ENCODE measurements at places on chromosomes 3 and 15.

DNA sequence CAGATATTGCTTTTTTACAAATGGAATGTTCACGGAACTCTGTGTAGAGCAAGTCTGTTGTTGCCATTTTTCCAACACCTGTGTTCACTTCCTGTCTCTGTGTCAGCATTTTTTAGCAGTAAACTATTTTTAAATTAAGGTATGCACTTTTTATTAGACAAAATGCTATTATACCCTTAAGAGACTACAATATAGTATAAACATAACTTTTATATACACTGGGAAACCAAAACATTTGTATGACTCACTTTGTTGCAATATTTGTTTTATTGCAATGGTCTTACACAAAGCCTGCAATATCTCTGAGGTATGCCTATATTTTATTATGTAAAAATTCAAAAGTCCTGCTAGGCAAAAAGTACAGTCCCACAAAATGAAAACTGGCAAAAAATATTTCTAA, 39.8 kb upstream of the FGF7 start:
- no peak for DNase-seq

GRCh38 chr3:100042166-100042981, 71.9 kb downstream of the FILIP1L start:
- DNase-seq, result no peak

DNA sequence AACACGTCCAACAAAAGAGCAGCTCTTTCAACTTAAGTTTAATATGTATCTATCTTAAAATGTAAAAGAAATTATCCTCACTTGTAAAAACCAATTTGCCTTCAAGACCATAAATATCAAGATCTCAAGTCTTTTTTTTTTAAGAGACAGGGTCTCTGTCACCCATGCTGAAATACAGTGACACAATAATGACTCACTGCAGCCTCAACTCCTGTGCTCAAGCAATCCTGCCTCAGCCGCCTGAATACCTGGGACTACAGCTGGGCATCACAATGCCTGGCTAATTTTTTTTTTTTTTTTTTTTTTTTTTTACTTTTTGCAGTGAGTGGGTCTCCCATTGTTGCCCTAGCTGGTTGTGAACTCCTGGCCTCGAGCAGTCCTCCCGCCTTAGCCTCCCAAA, 26.0 kb downstream of the ACAP2 start:
- DNase-seq, result no peak

- no peak for DNase-seq
These were observed 21.7 kb upstream of the GMNC start for GRCh38 chr3:190883973-190884832.

- no peak for DNase-seq
These were observed 95.4 kb upstream of the KLHL25 start for GRCh38 chr15:85889956-85890619.

DNA sequence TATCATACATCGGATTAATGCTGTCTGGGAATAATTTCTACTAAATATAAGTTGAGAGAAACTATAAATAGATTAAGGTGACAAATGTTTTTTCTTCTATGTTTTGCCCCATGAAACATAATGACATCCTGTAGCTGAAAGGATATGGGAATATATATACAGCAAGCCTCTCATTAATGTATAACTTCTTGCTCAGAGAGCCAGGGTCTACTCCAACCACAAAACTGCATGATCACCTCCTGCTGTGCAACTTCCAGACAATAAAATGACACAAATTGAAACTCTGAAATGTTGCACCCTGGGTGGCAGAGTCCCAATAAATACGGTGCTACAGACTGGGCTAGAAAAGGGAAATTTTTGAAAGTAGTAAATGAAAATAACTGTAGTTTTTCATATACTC, 571.9 kb upstream of the CBLB start:
- no peak for DNase-seq

- DNase-seq, result no peak
These were observed 96.6 kb downstream of the CGNL1 start for GRCh38 chr15:57472861-57473260.

DNA sequence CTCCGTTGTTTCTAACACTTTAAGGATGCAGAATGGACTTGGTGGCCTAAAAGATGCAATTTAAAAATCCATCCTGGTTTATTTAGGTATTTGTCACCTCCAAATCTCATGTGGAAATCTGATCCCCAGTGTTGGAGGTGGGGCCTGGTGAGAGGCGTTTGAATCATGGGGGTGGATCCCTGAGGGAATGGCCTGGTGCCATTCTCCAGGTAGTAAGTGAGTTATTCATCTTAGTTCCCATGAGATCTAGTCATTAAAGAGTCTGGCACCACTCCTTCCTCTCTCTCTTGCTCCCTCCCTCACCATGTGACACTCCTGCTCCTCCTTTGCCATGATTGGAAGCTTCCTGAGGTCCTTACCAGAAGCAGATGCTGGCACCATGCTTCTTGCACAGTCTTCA, 339.1 kb downstream of the NTRK3 start:
- no peak for DNase-seq

GRCh38 chr3:156769721-156770654, 56.2 kb upstream of the LEKR1 start:
- no peak for DNase-seq

- no peak for DNase-seq
These were observed 166.5 kb downstream of the ISL2 start for GRCh38 chr15:76503121-76503520.

DNA sequence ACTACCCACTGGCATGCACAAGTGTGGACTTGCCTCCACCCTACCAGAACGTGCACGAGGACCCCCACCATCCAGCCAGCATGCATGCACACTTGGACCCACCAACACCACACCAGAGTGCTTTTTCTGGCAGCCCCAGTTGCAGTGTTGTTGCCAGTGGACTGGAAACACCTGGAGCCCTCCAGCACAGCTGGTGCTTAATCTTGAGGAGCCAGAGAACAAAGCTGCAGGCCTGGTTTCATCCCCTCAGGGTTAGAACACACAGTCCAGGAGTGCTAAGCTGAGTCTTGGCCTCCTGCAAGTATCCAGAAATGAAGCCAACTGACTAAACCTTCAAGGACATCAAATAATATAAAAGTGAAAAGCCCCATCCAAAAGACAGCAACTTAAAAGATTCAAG, 888.0 kb downstream of the NTRK3 start:
- no peak for DNase-seq

GRCh38 chr3:10007126-10007782, 19.0 kb upstream of the FANCD2 start:
- DNase-seq, result no peak

- no peak for DNase-seq
These were observed 81.2 kb downstream of the NEK11 start for GRCh38 chr3:131107637-131108433.

- DNase-seq, result no peak
These were observed 246.5 kb upstream of the LRRN1 start for GRCh38 chr3:3552761-3553160.

DNA sequence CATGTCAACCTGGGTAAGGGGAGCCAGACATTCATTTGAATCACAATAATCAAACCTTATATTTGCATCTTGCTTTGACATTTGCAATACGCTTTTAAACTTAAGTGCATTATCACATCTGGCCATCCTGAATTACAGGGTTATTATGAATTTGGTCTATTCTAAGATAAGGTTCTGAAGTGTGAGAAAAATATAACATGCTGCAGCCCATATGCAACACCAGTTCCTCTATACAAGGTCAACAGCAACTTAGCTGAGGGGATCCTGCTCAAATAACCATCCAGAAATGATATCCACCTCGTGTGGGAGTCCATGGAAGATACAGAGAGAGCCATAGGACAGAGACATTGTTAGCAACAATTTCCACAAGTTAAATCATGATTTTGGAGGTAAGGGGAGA, 72.7 kb upstream of the RAD18 start:
- DNase-seq, result no peak

DNA sequence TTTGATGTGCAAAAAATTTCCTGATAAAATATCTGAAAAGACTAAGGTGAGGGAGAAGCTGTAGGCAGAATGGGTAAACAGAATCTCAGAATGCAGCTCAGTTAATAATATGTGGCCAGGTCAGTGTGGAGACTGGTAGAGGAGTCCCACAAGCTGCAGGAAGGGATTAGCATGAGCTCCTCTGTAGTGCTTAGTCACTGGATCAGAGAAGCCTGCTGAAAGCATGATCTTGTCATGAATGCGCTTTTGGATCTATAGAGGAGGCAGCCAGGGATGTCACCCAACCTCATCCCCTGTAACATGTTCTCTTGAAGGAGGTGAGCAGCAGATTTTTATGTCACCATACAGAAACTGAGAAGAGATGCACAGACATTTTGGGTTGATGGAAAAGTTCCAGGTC, 1035.3 kb upstream of the GBE1 start:
- no peak for DNase-seq

DNA sequence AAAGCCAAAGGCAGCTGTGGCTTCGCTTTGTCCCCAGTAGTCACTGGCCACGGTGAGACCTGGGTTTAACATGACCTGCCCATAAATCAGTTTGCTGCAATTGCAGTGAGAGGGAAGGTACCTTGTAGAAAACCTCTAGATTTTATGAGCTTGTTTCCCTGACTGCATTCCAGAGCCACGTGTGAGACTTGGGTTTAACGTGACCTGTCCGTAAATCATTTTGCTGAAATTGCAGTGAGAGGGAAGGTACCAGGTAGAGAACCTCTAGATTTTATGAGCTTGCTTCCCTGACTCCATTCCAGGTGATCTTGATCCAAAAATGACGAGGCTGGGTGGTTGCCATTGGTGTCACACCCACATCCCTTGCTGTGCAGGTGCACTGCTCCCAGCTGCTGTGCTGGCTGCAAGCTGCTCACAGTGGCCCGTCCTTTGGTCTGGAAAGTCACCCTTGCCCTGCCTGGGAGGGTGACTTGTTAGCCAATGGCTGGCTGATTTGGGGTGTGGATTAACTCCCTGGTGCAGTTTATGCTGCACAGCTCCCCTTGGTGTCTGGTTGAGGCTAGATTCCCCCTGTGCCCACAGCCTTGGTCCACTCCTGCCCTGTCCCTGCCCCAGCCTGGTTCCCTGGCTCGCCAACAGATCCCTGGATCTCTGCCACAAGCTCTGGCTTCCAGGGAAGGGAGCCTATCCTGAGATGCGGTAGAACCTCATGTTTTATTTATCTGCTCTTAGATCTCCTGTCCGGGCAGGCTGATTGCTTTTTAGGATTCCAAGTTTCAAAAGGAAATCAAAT, 192.7 kb upstream of the CTDSPL start:
- no peak for DNase-seq

DNA sequence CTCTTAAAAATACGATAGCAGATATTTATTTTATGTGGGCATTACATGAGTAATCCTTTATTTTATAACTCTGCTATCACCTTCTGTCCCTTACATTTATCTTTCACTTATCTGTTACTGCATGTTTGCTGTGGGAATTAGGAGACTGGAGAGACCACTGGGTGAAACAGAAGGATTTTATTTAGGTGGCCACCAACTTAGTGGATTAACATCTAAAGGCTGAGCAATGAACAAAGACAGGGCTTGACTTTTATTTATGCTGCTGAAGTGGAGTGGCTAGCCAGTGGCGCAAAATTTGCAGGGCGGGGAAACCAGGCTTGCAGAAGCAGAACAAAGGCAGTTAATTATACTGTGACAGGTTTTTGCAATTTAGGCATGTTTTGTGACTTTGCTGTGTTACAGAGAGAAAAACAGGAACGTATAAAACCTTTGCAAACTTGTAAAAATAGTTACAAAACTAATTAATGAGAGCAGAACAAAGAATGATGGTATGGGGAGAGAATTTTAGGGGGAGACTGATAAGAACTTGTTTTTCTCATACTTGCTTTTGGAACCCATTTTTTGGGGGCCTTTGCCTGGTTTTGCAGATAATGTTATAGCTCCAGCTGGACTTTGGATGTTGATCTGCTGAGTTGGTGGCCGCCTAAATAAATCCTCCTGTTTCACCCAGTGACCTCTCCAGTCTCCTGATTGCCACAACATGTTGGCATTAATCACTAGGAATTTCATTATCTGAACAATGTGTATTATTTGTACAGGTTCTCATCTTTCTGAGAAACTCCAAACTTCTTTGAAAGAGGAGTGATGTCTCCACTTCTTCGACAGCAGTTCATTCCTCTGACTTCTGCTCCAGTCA, 18.0 kb downstream of the KLHL24 start:
- no peak for DNase-seq

DNA sequence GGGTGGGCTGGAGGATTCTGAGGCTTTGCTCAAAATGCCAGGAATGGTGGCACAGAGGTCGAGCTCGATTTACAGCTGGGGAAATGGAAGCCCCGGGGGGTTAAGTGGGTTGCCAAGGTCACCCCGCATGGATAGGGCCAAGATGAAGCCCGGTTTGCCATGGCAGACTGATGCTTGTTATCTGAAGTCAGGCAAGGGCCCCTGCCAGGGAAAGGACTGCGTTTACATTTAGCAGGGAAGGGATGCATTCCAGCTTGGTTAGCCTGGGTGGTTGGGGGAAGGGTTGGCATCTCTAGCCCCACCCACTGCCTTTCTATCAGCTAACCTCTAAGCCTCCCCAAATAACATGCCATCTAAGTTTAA, 79.0 kb downstream of the RPLP1 start:
- DNase-seq, result no peak

DNA sequence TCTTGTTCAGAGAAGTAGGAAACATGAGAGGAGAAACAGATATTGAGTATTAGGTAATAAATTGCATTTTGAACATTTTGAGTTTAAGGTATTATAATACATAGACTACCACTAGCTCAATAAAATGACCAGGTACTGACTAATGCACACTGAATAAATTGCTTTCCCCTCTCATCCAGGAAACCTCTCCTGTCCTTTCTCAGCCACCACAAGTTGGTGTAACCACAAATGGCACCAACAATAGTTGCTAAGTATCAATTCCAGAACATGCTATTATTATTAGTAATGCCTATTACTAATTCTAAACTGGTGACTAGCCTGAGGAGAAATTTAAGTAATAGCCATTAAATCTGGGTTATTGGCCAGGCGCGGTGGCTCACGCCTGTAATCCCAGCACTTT, 47.3 kb upstream of the XRN1 start:
- DNase-seq, result no peak

GRCh38 chr3:25386686-25387255, 41.3 kb upstream of the RARB start:
- DNase-seq, result no peak

DNA sequence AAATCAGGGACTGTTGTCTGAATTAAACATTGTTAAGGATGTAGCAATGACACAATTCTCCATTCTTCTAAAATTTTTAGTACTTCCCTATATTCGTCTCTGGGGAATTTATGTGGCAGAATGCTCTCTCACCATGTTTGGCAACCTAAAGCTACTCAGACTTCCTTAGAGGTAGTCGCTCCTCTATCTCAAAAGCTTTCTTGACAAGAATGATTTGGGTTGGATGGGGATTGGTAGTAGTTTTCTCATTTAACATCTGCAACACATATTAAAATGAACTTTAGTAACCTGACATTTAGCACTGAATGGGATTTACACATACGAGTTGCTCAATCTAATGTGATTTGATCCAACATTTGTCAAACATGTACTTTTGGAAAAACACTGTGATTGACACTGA, 233.3 kb downstream of the RBMS3 start:
- DNase-seq, result no peak

DNA sequence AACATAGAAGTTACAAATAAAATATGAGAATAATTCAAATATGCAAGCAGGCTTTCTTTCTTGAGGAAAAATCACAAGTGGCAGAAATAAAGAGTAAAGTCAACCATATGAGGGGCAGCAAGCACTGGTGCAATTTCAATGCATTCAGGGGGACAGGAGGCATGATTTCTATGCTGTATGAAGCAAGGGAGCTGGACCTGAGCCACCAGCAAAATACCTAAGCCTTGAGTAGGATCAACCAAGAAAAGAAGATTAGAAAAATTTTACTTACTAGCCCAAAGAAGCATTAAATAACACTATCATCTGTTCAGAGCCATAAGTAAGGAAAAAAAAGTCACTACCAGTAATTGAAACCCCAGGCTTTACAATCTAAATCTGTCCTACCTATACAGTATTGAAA, 6.3 kb downstream of the ADGRG7 start:
- DNase-seq, result no peak

- DNase-seq, result no peak
These were observed 173.5 kb downstream of the VGLL4 start for GRCh38 chr3:11470031-11470853.

Data from effector CD8-positive, alpha-beta T cell (primary cell).